ENCODE measurements at places on chromosomes 11 and 22.

DNA sequence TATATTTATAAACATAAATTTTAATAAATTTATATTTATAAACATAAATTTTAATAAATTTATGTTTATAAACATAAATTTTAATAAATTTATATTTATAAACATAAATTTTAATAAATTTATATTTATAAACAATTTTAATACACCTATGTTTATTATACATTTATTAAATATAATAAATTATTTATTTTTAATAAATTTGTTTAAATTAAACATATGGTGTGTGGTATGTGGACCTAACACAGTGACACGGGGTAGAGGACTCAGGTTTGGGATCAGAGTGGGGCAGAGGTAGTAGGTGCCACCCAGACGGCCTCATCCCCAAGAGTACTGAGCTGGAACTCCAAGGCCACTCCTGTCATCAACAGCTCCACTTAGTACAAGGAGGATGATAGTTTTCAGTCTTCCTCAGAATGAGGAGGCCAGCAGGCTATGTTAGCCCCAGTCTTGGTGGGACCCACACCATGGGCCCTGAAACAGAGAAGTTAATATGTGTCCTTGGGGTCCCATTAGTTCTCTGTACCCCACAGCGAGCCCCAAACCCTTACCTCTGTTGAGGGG, 46.7 kb upstream of the BID start:
- no peak for DNase-seq

GRCh38 chr11:77036398-77036797, 2.2 kb downstream of the B3GNT6 start:
- no peak for DNase-seq

DNA sequence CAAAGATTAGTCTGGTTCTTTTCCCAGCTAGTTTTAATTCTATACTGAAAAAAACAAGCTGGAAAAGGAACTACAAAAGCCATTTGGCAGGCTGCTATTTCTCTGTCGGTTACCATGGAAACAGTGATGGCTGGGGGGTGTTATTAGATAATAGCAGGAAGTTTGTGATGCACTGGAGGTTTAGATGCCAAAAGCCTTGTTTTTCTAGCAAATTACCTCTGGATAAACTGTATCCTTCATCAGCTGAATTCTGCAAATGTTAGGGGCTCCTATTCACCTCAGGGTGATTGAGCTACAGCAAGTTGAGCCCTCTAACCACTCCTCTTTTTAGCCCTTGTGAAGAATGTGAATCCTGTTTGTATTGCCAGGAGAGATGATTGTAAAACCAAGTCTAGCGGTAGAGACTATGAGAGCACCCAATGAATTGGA, 25.2 kb downstream of the ALKBH3 start:
- no peak for DNase-seq

DNA sequence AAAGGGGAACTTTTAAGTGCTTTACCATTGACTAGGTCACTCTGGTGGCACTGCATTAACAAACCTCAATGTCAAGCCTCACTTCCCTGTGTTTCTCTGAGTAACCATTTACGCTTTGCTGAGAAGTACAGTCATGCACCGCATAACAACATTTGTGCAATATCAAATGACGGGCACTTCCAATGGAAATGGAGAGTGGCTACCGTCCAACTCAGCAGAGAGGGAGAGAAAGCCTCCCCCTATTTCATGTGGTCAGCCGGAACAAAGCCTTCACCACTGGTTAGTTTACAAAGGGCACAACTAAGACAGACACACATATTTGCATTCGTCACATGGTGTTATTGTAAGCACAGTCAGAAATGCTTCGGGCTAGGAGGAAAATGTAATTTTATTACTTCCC, 117.3 kb downstream of the RASSF10 start:
- DNase-seq, result no peak

DNA sequence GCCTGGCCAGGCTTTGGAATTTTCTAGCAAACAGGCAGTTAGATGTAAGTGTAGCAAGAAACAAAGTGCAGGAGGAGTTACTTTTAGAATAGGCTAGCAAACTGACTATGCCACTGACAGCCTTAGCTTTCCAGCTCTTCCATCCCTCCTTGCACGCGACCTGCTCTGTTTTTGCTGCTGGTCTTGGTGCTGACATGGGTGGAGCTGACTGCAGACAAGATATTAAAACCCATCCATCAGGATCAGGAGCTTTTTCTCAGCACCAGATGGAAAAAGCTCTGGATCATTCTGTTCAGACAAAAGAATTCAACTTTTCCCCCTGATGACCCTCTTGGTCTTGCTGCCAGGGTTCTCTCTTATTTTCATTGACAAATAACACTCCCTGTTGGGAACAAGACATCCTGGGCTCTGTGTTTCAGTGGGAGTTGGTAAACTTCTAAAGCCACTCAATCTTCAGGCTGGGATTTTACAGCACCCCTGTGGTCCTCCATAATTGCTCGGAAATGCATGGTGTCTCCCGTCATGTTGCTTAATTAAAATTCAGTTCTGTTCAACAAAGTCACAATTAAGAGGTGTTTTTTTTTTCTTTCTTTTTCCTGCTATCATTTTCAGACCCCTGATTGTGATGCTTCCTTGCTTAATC, 240.0 kb upstream of the LARGE1 start:
- DNase-seq, result no peak

All from inflammatory macrophage treated with lipopolysaccharide for 4 hours (primary cell).